ENCODE measurements at places on chromosomes 4 and X.

DNA sequence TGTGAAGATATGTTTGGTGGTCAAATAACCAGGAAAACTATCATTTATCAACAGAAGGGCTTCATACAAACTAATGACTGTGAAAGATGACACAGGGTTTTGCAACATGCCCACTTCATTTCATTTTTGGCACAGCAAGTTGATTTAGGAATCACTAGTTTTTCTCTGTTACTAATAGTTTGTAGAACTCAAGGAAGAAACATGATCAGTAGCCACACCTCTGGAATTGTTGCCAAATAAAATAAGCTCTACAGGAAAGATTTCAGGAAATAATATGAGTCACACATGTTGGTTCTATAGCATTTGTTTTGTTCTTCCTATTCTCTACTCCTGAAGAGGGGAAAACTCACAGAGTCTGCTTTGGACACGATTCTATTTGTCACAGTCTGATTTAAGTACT is 255.4 kb downstream of the TLL1 start:
- DNase-seq: no peak

- no peak for DNase-seq
Observed at GRCh38 chr4:77921701-77922100, 59.1 kb downstream of the MRPL1 start.

- no peak for DNase-seq
Observed at GRCh38 chr4:127698789-127699200, 31.4 kb upstream of the SLC25A31 start.

DNA sequence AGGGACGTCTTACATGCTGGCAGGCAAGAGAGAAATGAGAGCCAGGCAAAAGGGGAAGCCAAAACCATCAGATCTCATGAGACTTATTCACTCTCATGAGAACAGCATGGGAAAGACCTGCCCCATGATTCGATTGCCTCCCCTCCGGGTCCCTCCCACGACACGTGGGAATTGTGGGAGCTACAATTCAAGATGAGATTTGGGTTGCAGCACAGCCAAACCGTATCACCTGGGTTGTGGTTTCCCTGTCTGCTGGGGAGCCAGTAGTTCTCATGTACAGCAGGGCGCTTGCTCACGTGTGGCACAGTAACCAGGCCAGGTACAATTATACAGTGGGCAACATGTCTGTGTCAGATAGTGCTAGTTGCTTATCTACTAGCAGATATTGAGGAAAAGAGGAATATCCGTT is 11.1 kb upstream of the RS1 start:
- DNase-seq: no peak

DNA sequence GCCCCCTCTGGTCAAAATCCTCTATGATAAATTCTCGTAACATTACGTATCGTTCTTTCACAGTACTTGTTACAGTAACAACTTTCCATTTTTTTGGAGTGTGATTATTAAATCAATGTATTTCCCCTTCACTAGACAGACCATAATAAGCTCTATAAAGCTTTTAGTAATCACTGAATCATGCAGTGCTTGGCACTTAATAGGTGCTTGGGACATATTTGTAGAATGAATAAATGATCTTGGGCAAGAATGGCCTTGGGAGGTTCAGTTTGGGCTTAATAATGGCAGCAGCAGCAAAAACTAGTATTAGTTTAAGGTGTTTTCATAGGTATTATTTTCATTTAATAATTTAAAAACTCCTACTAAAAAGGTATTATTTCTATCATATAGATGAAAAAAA is 33.4 kb upstream of the SFRP2 start:
- DNase-seq: no peak

GRCh38 chrX:136880003-136880451 is 498 bp downstream of the RBMX start:
- peak; percentile 71 for DNase-seq

- no peak for DNase-seq
Observed at GRCh38 chr4:161815841-161816240, 348.0 kb downstream of the FSTL5 start.

GRCh38 chr4:11130195-11130970 is 298.3 kb downstream of the HS3ST1 start:
- DNase-seq: no peak

- DNase-seq: no peak
Observed at GRCh38 chr4:108058685-108059440, 69.2 kb downstream of the HADH start.

- no peak for DNase-seq
Observed at GRCh38 chr4:148563684-148564083, 121.5 kb upstream of the NR3C2 start.

DNA sequence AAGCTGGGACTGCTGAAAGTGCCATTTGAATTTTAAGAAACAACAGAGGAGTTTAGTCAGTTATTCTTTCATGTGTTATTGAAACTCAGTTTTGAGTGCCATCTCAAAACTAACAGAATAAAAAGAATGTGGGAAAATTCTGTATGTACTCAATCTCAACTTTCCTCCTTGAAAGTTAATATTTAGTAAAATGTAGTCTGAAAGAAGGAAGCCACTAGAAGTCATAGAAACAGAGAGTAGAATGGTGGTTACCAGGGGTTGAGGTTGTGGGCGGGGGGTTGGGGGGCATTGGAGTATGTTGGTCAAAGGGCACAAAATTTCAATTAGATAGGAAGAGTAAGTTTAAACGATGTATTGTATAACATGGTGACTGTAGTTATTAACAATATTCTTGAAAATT is 628.3 kb upstream of the MAGEB2 start:
- no peak for DNase-seq

DNA sequence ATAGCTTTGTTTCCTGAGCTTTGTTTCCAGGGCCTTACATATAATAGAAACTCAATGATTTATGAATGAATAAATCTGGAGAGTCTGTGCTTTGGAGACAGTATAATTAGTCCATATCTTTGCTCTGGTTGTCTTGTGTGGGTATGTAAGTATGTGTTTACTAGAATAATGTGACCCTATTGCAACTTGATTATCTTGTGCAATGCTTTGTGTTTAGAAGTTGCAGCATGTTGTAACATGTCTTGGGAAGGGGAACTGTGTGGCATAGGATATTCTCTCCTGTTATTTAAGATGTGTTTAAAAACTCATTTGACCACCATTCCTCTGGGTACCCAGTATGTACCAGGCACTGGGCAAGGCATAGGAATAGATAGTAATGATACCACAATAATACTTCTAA is 6.1 kb downstream of the SPATA18 start:
- DNase-seq: no peak

- no peak for DNase-seq
Observed at GRCh38 chrX:147217334-147217733, 402.8 kb upstream of the CXorf51A start.

DNA sequence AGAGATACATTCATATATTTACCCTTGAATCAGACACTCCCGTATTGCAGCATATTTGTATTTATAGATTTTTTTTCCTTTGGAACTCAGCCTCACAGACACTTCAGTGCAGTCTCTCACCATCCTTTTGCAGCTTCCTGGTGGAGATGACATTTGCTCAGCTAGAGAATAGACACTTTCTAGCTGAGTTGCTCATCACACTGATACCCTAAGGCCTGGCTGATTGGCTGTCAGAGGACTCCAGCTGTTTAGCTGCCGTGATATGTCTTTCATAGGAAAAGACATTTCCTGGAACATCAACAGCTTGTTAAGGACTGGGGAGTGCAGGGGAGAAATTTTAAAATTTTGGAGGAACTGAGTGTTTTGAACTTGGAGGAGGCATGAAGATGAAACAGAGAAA is 429.6 kb downstream of the SMARCA1 start:
- no peak for DNase-seq

- no peak for DNase-seq
Observed at GRCh38 chr4:19531906-19532848, 719.5 kb upstream of the SLIT2 start.

DNA sequence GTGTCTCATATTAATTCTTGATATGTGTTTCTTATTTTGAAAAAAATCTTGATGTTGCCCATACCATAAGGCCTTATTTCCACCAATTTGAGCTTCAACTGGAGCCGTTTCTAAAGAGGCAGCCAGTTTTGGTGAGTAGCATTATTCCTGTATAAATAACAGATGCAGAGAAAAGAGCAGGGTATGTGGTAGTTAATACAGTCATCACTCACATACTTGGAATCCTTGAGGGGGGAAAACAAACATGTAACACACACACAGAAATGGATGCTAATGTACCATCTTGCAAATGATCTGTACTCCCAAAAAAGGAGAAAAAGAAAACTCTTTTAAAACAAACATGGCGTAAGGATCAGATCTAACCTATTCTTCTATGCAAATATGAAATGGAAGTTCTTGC is 389.7 kb downstream of the GPM6A start:
- DNase-seq: no peak

- no peak for DNase-seq
Observed at GRCh38 chrX:37613933-37614332, 42.5 kb downstream of the LANCL3 start.

DNA sequence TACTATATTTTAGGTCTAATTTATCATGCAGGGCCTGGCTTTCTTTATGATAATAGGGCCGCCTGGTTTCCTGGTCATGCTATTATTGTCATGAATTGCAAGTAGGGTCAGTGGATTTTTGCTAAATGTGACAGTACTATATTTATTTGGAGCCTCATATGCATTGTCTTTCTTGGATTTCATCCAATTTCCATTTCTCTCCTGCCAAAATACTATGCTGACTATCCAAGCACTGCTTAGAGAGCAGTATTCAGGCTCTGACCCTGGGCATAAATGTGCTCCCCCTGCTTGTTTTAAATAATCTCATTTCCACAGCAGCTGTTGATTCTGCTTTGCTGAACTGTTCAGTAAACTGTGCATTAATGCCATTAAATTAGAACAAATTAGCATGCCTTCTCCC is 269.3 kb downstream of the GPM6A start:
- DNase-seq: no peak

DNA sequence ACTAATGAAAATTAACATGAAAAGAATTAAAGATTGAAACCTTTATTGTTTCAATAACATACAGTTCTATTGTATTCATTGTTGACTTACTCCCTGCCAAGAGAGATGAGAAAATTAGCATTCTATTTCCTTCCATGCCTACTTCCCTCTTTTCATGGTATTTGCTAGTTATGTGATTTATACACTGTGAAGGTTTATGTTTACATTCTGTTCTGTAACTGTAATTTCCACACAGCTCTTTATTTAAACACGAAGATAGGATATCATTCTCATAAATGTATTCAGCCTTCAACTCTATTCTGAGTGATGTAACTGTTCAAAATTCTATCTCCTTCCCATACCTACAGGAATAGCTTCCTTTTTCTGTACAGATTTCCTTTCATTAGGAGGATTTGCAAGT is 6.6 kb downstream of the CCDC110 start:
- DNase-seq: no peak

DNA sequence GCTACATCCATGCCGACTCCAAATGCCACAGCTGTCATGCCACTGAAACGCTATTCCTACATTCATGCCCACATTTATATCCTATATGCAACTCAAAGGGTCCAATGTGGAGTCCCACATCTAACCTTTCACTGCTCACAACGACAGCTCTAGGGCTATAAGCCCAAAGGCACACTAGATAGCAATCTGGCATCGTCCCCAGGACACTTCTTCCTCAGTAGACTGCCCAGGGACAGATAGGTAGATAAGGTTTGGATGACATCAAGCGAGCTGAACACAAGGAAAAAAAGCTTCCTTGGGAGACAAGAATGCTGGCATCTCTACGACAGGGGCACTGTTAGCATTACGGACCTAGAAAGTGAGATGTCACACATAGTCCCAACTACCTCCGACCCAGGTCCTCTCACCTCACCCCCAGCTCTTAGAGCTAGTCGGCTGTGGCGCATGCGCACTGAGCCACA is 685 bp downstream of the RAB9B start:
- DNase-seq: no peak

DNA sequence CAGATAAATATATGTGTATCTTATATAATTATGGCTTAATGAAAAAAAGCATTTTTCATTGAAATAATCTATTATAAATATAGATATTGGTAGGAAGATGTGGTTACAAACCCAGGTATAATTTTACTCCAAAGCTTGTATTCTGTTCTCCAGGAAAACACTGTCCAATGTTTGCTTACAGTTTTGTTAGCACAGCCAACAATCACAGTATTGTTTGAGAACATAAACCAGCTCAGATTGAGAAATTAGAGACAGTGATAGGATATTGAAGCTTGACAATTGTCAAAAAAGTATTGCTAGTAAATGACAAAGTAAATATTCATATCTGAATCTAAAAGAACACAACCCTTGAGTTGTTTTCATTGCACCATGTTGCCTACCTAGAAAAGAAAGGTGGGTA is 228.8 kb downstream of the ADGRL3 start:
- no peak for DNase-seq

DNA sequence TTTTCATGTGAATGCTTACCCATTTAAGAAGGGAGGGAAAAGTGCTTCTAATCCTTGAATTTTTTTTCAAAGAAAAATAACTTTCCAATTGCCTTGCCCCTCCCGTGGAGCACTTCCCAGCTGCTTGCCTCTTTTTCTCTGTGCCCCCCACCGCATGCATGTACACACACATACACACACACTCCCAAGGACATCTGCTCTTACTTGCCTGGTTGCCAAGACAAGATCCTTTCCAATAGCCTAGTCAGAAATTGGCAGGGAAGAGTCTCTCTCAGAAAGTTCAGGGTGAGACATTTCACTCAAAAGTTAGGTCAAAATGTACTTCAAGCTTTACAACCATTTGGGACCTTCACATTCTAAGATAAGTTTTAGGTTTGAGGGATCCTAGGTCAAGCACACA is 10.9 kb downstream of the HHIP start:
- DNase-seq: no peak

DNA sequence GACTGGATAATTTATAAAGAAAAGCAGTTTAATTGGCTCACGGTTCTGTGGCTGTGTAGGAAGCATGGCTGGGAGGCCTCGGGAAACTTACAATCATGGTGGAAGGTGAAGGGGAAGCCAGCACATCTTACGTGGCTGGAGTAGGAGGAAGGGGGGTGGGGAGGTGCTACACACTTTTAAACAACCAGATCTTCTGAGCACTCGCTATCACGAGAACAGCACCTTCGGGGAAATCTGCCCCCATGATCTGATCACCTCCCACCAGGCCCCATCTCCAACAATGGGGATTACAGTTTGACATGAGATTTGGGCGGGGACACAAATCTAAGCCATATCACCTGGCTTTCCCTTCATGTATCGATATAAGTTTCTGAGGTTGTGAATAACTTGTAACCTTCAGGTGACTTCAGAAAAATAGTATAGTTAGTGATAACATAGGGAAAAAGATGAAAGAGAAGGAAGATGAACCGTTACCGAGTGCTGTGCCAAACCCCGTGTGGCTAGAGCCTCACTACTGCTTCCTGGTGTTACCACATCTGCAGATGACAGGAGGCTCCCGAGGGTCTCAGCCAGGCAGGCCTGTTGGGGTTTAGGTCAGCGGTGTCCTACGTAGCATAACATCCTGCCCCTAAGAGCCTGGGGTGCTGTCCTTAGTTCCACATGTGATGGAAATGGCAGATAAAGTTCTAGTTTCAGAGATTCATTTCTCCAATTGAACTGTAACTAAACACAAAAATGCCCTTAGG is 103.5 kb downstream of the TNIP2 start:
- no peak for DNase-seq

- DNase-seq: no peak
Observed at GRCh38 chr4:1795299-1796195, 2.5 kb downstream of the FGFR3 start.

GRCh38 chrX:110175146-110175545 is 142.7 kb downstream of the AMMECR1 start:
- DNase-seq: no peak
